ENCODE measurements at places on chromosomes 5 and 9.
A peak's percentile ranks its signal among the peaks of the same experiment; 100 is the strongest.

GRCh38 chr9:224026-224425, 9.4 kb downstream of the DOCK8 start:
- DNase-seq, result no peak

GRCh38 chr5:87127956-87128687, 139.6 kb upstream of the RASA1 start:
- no peak for DNase-seq

DNA sequence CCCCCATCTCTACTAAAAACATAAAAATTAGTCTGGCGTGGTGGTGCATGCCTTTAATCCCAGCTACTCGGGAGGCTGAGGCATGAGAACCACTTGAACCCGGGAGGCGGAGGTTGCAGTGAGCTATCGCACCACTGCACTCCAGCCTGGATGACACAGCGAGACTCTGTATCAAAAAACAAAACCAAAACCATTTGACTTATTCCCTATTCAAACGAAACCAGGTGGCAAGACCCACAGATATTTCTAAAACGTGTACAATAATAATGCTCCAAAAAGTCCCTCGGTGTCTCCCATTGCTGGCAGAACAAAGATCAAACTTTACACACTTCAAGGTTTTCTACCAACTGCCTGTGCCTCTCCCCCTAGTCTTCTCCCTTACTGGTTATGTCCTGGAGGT, 29.8 kb downstream of the HMGCR start:
- no peak for DNase-seq

GRCh38 chr9:98117984-98118639, 910 bp downstream of the TRIM14 start:
- DNase-seq, result peak; percentile 65

GRCh38 chr5:107396351-107396690, 274.4 kb downstream of the EFNA5 start:
- no peak for DNase-seq

GRCh38 chr5:150164211-150164980, 2.2 kb upstream of the CDX1 start:
- DNase-seq, result no peak

- DNase-seq, result no peak
These were observed 62.5 kb downstream of the EXOSC2 start for GRCh38 chr9:130756037-130756436.

DNA sequence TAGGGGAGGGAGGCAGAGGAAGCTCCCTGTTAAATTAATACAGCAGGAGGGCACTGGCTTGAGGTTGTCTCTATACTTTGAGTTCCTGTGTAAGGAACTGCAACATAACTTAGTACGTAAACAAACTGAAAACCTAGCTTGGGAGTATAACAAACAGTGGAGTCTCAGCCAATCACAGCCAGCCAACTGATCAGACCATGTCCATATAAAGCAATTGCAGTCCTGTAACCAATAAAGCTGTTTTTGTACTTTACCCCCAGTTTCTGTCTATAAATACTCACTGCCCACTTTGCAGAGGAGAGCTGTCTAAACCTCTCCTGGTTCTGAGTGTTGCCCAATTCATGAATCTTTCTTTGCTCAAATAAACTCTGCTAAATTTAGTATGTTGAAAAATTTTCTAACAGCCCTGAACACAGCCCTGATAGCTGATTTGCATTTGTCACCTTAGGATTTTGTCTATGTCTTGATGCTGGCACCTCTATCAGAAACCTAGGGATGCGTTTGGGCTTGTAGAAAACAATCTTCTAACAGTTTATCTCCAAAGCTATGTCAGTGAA, 39.9 kb downstream of the GDNF start:
- no peak for DNase-seq

DNA sequence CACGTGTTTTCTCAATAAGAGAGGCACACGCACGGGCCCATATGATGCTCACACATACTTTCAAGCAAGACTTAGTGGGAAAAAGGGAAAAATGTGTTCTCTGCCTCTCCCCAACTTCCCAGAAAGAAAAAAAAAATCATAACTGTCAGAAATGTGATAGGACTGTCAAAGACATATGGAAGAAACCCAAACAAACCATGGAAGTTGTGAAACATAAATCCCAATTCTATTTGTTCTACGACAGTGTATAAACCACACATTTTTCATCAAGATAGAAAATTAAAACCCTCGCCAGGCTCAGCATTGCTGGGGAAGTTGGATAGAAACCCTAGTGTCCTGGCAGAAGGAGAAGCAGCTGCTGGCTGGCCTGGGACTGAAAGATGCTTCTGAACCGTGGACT, 211.9 kb downstream of the PAX5 start:
- DNase-seq, result no peak

GRCh38 chr5:143682246-143682905, 129.6 kb upstream of the HMHB1 start:
- DNase-seq, result peak; percentile 32

GRCh38 chr5:111259636-111260035, 35.5 kb downstream of the CAMK4 start:
- no peak for DNase-seq

GRCh38 chr9:135741276-135742219, 39.6 kb downstream of the KCNT1 start:
- no peak for DNase-seq

DNA sequence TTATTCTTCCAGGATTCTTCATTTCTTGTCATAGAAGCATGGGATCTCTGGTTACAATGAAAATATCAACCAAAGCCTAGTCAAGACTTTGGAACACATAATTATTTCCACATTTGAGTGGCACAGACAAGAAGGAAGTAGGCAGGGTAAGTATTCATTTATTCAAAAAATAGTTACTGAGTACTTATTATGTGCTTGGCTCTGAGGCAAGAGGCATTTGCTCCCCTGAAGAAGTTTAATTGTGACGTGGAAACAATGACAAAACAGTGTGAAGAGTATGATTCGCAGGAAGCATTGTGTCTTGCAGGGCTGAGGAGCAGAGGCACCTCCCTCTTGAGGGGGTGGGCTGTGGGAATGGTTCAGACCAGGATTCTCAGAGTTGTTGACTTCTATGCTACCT, 45.0 kb upstream of the TNFSF15 start:
- no peak for DNase-seq

DNA sequence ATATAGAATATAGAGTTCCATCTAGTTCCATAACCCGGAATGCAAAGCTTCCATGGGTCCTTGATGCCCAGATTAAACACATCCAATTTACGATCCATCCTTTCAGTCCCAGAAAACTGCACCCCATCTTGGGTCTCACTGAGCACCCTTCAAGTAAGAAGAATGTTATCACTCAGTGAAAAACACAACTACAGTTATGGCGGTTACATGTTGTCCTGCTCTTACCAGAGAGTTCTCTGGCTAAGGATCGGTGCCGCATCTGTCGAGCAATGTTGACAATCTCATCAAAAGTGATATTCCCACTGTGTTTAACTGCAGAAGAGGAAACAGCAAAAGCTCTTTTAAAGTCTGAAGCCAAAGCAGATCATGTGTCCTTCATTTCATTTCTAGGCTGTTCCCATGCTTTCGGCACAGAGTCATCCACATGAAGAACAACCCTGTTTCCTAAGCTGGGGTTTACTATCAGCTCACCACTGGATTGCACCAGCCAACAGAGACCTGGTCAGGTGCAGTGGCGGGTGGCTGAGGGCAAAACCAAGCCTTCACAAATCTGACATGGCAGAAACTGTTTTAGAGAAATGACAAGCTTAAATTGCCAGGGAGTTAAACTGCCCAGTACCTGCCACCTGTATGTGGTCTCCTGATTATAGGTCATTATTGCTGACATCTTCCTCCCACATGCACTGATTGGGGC, 2.9 kb downstream of the RPL12 start:
- DNase-seq, result no peak

DNA sequence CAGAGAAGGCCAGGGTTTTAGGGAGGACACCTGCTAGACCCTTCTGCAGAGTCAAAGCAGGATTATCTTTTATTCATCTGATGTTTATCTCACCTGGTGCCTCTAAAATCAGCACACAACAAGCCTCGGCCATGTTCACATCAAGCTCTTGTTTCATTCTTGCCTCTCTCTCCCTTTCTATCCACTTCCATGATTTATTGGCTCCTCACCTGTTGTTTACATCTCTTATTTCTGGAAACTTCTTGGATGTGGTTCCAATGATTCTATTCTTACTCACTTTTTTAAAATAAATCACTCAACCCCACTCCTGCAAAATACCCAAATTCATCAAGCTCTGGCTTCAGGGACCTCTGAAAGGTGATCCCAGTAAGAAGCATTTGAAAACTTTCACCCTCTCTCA, 407.0 kb upstream of the KLF4 start:
- DNase-seq, result no peak

- peak; percentile 31 for DNase-seq
These were observed 14.4 kb downstream of the HNRNPK start for GRCh38 chr9:83965350-83966208.

- DNase-seq, result no peak
These were observed 49.9 kb upstream of the MARCHF11 start for GRCh38 chr5:16229357-16229940.

GRCh38 chr5:172389578-172390112, 64.7 kb downstream of the SH3PXD2B start:
- DNase-seq, result no peak

DNA sequence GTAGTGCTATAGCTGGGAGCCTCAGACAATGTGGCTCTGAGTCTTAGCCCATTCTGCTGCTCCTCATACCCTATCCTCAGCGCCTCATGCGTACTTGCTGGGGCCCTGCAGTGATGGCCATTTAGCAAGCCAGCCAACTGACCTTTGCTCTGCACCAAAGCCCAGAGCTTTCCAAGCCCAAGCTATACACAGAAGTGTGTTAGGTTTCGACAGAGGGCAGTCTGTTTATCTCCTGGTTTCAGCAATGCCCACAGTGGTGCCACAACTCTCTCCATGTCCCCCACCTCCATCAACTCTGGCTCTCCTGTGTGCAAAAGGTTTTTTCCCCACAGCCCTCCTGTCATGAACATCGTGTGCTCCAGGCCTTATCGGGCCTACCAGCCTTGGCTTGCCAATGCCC, 16.9 kb downstream of the GNG10 start:
- no peak for DNase-seq

- DNase-seq, result no peak
These were observed 166.2 kb upstream of the KLF9 start for GRCh38 chr9:70580606-70581195.

GRCh38 chr5:65029178-65029577, 260.4 kb downstream of the CWC27 start:
- no peak for DNase-seq

DNA sequence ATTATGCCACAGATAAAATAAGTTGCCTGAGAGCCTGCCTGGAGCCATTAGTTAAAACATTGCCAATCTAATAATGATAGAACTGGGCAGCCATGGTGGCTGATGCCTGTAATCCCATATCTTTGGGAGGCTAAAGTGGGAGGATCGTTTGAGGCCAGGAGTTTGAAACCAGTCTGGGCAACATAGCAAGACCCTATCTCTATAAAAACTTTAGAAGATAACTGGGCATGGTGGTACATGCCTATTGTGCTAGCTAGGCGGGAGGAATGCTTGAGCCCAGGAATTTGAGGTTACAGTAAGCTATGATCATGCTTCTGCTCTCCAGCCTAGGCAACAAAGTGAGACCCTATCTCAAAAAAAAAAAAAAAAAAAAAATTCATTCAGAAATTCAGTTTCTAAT, 52.6 kb downstream of the RAI14 start:
- DNase-seq, result no peak

- DNase-seq, result no peak
These were observed 24.7 kb downstream of the NTRK2 start for GRCh38 chr9:84694248-84694647.

DNA sequence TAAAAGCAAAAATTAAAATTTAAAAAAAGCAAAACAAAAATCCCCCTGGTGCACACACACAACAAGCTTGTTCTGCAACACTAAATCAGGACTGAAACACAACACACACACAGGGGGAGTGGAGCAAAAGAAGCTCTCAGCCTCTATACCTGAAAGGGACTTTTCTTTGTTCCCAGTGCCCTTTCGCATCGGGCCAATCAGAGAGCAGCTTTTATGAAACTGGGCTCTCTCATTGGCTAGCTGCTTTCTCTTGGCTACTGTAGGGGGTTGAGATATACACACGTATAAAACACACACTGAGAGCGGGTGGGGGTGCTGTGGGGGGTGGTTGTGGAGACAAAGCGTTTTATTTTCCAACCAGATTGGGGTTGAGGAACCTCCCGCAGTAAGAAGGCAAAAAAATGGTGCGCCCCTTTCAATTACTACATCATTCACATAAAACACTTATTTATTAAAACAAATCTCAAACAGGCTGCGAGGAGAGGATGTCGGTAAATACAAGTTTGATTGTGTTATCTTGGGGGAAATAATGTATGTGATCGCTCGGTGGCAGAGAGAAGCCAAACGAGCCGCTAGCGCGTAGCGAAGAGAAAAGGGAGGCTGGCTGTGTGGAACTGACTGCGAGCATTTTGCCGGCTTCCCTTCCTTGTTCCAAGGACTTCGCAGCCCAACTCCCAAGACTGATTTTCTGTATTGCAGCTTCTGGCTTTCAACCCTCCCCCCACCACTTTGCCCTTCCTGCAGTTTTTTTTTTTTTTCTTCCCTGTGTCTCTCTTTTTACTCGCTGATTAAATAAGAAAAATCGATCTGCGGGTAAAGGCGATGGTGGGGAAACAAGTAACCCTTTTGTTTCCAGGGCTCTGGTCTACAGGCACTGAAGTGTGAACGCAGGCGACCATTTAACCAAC, 2.5 kb upstream of the ZNF608 start:
- peak; percentile 90 for DNase-seq

DNA sequence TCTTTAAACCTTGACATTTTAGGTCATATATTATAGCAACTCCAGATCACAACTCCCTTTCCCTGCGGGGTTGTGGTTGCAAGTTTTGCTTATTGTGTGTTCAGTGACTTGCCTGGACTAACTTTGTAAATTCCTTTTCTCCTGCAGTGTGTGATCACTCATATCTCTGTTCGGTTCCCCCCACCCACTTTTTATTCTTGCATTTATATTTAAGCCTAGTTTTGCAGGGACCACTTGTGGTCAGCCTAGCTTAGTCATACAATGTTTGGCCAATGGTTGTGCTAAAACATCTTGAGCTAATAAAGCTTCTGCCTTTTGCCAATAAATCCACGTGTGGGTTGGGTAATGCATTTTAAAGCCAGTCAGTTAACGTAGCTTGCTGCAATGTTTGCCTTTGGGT, 146.5 kb upstream of the IRX4 start:
- no peak for DNase-seq

GRCh38 chr5:83787631-83788030, 67.0 kb upstream of the HAPLN1 start:
- DNase-seq, result no peak

DNA sequence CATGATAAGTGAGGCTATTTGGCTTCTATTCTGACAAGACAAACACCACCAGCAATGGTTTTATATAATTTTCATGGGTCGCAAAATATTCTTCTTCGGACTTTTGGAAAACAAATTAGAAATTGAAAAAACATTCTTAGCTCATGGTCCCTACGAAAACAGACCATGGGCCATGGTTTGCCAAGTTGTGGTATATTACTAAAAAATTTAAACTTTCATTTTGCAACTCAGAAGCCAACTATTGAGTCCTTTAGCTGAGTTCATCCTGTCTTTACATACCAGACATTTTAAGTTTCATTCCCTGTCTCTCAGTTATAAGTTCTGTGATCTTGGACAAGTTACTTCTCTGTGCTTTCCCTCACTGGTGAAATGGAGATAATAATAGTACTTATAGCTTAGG, 198.1 kb downstream of the CSNK1G3 start:
- no peak for DNase-seq

Data from A549 (cell line).